Right ventricle myocardium superior (tissue), 1 donor: ENCODE measurements at places on chromosomes 3 and 15. TPM values are rescaled to one million over a fixed set of nuclear protein-coding genes. Genes with fewer than 3 reads are reported as not detected.

DNA sequence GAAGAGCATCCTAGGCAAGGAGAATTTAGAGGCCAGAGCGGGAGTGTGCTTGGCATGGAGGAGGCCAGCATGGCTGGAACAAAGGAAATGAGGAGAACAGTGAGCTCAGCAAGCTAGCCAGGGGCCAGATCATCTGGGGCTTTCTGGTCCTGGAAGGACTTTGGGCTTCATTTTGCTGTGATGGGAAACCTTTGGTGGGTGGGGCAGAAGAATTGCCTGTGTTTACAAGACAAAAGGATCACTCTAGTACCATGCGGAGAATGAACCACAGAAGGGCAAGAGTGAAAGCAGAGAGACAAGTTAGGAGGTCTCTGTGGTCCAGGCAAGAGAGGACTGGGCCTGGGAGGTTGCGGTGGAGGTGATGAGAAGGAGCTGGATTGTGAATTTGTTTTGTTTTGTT lies 61.6 kb upstream of the FOXP1 start:
- DNase-seq, result no peak

SCN11A gene
- 0.05 TPM for total RNA-seq

PTX3 gene
- 0.13 TPM for total RNA-seq

- DNase-seq, result no peak
Measured at GRCh38 chr3:28171962-28172361, 69.5 kb upstream of the CMC1 start.

GRCh38 chr3:186536883-186537844 lies 7.0 kb downstream of the CRYGS start:
- DNase-seq, result no peak

DNA sequence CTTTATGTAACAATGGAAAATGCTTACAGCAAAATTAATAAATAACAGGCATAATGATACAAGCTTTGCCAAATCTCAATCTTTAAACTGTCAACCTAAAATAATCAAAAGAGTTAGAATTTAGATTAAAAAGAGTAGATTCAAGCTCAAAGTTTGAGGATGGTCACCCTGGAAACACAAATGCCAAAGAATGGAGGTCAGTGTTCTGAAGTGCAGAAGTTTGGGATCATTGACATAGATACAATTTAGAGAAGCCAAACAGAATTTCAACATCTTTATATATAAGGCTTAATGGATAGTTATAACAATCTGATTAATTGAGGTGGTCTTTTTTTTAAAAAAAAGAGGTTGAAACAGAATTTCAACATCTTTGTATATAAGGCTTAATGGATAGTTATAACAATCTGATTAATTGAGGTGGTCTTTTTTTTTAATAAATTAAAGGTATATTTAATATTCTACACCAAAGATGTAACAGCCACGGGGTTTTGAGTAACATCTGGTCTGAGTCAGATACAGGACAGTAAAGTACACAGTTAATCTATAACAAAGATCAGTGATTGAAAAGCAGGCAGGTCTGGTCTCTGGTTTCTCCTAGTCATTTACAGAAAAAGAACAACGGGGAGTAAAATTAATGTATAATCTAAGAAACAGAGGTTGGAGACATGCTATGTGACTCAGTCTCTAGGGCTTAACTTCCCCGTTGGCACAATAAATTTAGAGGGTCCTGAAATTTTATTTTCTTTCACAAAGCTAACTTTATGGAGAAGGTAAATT lies 490.7 kb downstream of the GBE1 start:
- DNase-seq, result no peak

ALPK3 gene
- total RNA-seq, result 114 TPM

GRCh38 chr3:3342141-3342540 lies 162.7 kb upstream of the CRBN start:
- no peak for DNase-seq

GRCh38 chr15:66089049-66089448 lies 164.5 kb downstream of the MEGF11 start:
- peak; percentile 86 for DNase-seq

DNA sequence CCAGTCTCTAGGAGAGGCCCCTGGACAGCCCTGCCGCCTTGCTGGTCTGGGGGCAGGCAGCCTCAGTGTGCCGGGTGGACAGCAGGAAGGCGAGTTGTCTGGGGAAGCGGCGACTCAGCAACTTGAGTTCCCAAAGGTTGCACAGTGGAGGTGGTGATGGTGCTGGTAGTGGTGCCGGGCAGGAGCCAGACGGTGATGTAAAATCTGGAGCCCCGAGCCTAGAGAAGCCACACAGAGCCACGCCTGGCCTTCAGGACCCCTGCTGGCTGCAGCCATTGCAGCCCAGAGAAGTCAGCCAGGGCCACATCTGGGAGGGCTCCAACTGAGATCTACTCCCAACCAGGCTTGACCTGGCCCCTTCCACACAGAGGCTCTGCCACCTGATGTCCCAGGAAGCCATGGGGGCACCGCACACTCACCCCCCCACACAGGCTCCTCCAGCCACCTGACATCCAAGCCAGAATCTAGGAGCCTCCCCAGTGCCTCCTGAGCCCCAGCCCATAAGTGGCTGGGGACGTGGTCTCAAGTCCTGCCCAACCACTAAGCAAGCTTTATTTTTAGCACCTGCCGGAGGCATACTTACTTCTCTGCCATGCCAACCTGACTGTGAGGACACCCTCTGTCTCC lies 8.8 kb downstream of the C3orf22 start:
- no peak for DNase-seq

EXD1 gene
- not detected for total RNA-seq

DNA sequence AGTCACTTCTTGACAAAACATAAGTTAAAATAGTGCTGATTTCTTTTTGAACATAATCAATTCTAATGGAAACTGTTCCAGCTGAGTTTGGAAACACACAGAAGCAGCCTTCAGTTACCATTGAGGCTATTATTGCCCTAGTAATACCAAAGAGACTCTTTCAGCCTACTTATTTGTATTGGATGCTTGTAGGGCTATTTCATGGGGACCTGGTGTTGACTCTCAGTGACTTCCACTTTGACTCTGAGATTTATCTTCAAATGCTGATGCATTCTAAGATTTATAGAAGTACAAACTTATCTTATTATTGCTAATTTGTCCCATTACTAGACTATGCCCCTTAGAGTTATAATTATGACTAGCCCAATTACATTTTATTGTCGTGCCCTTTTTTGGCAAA lies 67.4 kb downstream of the CMSS1 start:
- no peak for DNase-seq

DNA sequence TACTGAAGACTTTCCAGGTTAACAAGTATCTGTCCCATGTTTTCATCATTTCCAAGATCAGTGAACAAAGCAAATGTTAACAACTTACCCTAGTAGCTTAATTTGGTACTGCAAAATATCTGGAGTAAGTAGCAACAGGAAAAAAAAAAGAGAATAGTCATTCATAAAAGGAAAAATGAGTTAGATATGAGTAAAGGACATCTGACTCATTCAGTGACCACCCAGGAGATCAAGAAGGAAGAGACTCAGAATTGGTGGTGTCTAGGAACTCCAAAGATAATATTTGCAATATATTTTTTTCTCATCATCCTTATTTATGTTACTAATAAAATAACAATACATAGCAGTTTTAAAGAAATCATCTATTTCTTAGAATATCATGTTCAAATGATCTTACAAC lies 253.8 kb upstream of the COL8A1 start:
- DNase-seq, result no peak

GRCh38 chr15:28097656-28098359 lies 1.3 kb downstream of the OCA2 start:
- DNase-seq, result no peak

- no peak for DNase-seq
Measured at GRCh38 chr3:72317491-72317890, 530.8 kb downstream of the SHQ1 start.

DNA sequence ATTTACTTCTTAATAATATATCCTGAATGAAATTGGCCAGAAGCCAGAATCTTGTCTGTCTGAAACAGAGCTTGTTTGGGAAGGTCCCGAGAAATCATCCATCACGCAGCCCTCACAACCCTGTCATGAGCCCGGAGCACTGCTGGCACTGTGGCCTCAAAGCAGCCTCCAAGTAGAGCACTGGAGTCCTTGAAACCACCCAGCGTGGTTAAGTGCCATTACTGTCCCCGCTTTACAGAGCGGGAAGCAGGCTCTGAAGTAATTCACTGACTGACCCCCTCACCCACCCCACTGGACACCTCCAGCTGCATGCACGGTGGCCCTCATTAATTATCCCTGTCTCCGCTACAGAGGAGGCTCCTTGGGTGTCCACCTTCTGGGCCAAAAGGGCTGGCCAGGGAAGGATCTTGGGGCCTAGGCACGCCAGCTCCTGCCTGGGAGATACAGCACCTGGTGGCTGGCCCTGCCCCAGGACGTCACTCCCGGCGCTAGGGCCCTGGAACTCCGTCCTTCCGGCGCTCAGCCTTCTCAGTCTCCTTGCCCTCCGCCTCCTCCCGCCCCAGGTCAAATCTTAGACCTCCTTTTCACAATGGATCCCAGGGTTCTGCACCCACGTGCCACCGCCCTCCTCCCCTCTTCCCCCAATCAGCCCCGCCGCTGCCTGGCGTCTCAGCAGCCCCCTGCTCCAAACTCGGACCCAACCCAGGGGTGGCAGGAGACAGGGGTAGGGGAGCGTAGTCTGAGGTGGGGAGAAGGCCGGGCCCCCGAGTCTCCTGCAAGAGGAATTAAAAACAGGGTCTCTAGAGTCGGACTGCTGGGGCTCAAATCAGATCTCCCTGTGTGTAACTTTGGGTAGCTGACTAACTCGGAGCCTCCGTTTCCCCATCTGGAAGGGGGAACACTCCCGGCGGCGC lies 1.1 kb downstream of the TKT start:
- peak; percentile 80 for DNase-seq

DNA sequence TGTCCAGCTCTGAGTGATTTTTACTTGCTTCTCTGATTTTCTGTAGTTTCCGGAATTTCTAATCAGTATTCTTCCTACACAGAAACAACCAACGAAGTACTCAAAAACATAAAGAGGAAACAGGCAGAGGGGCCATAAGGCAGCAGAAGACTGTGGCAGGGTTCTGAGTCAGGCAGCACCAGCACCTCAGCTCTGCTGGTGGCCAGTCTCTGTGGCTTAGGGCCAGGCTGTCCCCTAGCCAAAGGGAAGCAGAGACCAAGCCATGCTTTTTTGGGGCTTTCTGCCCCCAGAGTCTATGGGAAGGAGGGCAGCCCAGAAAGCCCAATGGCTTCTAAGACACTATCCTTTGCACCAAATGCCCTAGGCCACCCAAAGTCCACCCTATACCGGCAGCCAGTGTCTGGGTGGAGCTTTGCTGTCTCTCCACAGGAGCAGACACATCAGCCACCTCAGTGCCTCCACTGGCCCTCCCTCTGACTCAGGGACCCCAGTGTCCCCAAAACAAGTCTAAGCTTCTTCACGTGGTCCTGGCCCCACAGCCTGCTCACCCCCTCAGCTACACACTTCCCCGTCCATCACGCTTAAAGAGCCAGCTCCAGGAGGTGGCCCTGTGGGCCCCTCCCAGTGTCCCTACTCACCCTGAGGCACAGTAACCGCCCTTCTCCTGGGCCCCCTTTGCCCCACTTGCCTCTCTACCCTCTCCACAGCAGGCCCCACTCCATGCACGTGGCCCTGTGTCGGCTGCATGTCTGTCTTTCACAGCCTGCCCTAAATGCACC lies 46.2 kb downstream of the CCDC12 start:
- DNase-seq, result peak; percentile 42

GRCh38 chr3:5616873-5617272 lies 429.4 kb downstream of the EDEM1 start:
- DNase-seq, result no peak

DNA sequence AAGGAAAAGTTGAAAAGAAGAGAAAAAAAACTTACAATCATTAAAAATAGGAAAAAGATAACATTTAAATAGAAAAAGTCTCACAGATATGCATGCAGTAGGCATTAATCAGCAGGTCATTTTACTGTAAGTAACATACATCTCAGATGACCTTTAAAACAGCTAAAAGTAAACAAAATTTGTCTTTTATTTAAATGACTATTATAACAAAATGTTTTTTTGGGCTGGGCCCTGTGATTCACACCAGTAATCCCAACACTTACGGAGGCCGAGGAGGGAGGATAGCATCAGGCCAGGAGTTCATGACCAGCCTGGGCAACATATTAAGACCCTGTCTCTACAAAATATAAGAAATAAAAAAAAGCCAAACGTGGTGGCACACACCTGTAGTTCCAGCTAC lies 14.7 kb downstream of the IQGAP1 start:
- DNase-seq, result no peak

TMOD2 gene
- total RNA-seq, result 7.3 TPM

DNA sequence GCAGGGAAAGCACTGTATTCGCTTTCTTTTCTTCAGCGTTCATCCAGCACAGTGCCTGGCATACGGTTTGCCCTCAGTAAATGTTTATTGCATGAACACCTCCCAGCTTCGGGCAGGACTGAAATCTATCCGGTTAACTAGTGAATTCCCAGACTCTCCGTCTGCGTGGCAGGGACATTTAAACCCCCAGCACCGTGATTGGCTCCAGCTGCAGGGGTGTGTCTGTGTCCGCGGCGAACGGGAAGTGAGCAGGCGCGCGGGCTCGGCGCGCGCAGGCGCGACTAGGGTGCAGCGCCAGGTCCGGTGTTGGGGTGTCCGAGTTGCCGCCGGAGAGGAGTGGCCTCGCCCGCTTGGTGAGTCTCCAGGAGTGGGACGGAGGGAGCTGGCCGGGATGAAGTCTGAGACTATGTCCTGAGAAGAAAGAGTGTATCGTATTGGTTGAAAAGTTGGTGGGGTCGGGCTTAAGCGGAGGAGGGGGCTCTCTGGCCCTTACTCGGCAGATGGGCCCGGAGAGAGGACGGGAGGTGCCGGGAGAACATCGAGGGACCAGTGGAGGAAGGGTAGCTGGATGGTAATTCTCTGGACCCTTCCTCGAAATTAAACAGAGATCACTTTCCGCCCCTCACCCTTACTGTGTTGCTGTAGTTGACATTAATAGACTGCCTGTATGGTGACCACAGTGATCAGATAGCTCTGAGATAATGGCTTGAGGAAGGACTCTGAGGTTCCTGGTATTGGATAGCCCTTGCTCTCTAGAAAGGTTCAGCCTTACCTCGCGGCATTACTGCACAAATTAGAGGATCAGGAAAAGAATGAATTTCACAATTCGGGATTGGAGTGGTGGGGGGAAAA lies at the start of gene SNAP23:
Gene SNAP23, plus strand, starts transcription at position 274 of the 852 bp plus-strand sequence. CDS start 16,213 bp downstream, outside the sequence.
- peak; percentile 96 for DNase-seq
